ENCODE measurements at places on chromosomes 13 and 19.

- no peak for DNase-seq
These were observed 8.5 kb upstream of the SYT5 start for GRCh38 chr19:55188625-55189024.

DNA sequence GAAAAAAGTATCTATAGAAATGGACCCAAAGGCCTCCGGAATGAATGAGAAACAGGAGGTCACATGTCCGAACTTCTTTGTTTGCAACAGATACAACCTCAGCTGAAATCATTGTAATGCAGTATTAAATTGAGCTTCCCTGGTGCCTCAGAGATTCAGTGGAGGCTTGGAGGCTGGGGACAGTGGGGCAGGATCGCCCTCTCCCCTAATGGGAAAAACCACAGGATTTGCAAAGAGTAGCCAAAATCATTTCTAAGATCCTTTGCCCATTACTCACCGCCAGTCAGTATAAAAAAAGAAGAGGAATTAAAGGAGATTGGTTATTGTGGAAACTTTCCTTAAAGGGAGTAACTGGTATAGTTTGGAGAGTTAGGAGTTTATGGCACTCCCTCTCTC lies 30.4 kb upstream of the IRS2 start:
- no peak for DNase-seq

GRCh38 chr13:50812242-50812641 lies 31.2 kb downstream of the DLEU7 start:
- DNase-seq = no peak

DNA sequence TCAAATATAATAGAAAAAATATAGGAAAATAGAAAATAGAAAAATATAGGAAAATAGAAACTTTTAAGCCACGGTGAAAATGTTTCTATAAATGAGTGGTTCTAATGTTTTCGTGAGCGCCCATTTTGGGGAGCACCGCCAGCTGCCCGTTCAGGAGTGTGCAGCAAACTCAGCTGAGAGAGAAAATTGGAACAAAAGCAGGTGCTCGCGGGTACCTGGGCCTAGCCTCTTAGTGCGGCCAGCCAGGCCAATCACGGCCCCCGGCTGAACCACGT lies 204 bp upstream of the PDX1 start:
- DNase-seq = no peak

GRCh38 chr13:92315265-92315664 lies 911.3 kb upstream of the GPC6 start:
- DNase-seq = no peak

GRCh38 chr19:33376423-33376822 lies 2.9 kb downstream of the CEBPG start:
- DNase-seq = no peak

DNA sequence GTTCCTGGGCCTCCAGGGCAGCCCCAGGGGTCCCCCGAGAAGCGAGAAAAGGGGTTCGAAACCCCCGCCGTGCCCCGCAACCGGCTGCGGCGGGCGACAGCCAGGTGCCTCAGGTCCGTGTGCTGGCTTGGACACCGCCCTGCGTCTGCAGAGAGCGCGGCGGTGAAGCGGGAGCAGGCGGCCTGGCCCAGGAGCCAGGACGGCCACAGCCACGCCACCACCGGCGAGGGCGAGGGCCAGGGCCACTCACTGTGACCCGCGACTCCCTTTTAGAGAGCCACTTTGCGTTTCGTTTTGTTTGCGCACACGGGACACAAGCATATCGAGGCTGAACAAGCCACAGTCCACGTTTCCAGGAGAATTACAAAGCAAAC lies 110.4 kb downstream of the CRYL1 start:
- DNase-seq = no peak

DNA sequence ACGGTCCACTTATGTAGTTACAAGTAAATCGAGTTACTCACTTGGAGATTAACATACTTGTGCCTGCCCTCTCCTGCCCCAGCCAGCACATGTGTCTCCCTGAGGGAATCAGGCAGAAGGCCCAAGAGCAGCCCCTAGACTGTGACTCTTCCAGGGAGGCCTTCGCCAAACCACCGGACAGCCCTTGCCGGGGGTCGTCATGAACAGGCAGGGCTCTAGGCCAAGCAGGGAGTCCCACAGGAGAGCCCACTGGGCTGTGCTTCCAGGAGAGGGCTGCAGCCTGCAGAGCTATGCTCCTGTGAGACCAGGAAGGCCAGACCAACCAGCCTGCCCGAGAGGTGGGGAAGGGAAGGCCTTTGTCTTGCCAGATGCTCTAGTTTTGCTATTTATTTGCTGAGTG lies 283.3 kb downstream of the FOXO1 start:
- DNase-seq = no peak

DNA sequence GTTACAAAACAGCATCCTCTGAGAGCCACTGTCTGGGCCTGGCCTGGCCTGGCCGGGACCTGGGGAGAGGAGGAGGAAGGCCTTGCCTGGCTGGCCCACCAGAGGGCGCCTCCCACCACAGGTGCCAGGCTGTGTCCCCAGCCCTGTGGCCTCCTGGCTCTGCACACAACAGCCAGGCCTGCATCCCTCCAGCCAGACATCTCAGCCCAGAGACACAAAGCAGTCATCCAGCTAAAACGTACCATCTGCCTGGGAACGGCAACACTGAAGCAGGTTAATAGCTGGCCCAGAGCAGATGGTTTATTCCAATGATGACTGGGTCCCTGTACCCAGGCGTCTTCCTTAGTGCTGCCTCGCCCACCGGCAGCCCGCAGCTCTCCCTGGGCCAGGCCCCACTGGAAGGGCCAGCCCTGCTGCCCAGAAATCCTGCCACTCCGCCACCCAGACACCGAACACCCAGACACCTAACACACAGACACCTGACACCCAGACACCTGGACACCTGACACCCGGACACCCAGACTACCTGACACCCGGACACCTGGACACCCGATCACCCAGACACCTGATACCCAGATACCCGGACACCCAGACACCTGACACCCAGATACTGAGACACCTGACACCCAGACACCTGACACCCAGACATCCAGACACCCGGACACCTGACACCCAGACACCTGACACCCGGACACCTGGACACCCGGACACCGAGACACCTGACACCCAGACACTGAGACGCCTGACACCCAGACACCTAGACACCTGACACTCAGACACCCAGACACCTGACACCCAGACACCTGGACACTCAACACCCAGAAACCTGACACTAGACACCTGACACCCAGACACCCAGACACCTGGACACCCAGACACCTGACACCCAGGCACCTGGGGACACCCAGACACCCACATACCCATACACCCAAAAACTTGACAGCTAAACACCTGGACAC lies 20.1 kb downstream of the C19orf12 start:
- peak; percentile 73 for DNase-seq

DNA sequence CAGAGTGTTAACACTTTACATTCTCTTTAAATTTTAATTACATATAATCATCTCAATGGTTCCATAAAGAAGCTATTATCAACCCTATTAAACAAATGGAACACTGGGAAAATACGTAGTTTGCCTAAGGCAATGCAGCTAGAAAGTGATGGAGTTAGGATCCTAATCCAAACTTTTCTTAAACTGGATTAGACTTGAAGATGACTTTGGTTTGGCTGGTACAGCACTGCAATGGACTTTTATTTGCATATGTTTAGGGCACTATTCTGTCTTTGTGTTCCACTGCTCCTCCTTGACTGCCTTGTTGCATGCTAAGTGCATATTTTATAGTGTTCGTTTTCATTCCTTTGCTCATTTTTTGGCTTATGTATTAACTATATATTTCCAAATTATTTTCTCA lies 133.5 kb upstream of the UFM1 start:
- no peak for DNase-seq

GRCh38 chr19:31906111-31906871 lies 439.1 kb upstream of the ZNF507 start:
- DNase-seq = no peak

- no peak for DNase-seq
These were observed 14.3 kb upstream of the EIF3G start for GRCh38 chr19:10134040-10134439.

GRCh38 chr13:70183041-70183440 lies 74.8 kb upstream of the KLHL1 start:
- no peak for DNase-seq

DNA sequence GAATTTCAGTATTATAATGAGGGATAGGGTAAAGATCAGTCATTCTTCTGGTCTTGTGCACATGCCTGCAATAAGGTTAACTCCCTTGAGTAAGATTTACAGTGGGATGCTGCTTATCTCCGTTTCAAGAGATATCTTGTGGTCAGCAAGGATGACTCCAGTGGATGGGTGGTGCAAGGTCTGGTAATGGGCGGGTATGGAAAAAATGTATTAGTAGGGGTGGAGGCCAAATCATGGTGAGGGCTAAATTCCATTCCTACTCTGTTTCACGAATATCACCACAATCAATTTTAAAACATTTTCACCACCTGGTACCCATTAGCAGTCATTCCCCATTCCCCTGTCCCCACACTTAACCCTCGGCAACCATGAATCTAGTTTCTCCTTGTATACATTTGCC lies 40.6 kb downstream of the CCDC122 start:
- DNase-seq = no peak

DNA sequence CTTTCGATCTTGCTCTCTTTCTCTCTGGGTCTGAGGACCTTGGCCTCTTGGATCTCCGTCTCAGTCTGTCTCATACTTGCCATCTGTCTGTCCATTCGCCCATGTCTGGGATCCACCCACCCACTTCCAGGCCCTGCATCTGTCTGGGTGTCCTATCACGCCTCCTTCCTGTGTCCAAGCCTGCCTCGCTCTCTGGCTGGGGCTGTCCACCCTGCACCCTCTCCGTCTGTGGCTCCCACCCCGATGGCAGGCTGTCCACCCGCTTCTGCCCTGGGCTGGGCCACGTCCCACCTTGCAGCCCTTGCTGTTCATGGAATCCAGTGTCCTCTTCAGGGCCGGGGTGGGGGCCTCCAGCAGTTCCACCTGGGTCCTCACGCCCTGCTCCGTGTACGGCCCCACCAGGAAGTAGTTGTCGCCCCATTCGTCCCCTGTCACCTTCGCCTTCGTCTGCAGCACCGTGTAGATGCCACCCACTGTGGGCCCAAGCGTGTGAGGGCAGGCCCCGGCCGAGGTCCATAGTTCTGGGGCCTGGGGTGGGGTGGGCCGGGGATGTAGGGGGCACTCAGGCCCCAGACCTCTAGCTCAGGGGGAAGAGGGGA lies 2.0 kb downstream of the GYS1 start:
- DNase-seq = no peak

GRCh38 chr13:52903320-52903719 lies 54.9 kb upstream of the PCDH8 start:
- no peak for DNase-seq

DNA sequence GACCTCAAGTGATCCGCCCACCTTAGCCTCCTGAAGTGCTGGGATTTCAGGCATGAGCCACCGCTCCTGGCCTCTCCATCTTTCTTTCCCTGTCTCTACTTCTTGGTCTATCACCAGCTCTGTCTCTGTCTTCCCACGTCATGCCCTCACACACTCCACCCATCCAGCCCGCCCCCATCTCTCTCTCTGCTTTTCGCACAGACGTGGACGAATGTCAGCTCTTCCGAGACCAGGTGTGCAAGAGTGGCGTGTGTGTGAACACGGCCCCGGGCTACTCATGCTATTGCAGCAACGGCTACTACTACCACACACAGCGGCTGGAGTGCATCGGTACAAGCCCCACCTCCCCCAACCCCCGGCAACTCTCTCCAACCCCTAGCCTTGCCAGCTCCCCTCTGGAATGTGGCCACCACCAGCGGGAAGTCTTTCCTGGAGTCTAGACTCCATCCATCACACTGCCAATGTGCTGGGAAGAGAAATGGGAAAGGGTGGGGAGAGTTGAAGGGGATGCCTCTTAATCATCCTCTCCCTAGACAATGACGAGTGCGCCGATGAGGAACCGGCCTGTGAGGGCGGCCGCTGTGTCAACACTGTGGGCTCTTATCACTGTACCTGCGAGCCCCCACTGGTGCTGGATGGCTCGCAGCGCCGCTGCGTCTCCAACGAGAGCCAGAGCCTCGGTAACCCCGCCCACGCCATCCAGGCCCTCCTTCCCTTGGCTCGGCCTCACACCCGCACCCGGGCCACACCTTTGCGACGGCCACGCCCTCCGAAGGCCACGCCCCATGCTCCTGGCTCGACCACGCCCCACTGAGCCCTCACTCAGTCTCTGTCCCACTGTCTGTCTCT lies 22.5 kb downstream of the LTBP4 start:
- no peak for DNase-seq

DNA sequence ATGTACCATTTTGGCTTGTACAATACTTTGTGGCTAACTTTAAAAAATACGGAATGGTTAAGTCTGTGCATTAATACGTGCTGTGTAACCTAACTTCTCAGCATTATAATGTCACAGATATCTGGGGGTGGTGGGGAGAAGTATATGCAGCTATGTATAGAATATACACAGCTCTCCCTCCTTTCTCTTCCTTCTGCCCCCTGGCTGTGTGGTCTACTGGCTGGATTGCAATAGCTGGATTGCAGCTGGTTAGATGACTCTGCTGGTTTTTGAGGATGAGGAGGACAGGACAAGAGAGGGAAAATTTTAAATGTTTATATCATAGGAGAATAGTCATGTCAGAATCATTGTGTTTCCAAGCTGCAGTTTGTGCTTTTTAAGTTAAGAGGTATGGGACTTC lies 9.7 kb downstream of the RNASEH2B start:
- no peak for DNase-seq

DNA sequence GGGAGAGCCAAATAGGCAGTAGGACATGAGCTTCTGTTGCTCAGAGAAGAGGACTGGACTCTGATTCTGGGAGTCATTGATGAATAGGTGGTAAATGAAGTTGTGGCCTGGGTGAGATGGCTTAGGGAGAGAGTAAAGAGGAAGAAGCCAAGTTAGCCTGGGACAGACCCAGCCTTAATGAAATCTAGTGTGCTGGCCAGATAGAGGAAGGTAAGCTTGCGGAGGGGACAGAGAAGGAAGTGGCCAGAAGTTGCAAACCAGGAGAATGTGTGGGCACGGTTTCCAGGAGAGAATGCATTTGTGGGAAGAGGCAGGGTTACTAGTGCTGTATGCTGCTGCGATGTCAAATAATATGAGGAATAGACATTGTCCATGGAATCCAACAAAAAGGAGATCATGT lies 83.3 kb upstream of the OLFM4 start:
- DNase-seq = no peak

DNA sequence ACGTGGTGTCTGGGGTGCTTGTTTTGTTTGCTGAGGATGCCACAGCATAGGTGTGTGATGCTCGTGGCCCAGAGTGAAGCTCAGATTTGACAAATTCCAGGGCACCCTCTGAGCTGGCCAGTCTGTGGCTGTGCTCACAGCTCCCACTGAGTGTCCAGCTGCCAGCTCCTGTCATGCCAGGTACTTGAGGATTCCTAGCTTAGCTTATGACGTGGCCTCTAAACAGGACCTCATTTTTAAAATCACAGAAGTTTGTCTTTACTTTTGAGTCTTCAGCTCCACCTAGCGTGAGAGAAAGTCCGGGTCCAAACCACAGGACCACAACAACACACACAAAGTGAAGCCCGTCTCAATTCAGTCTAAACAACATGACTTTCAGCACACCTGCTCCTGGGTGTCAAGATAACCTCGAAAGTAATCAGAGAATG lies 117.3 kb downstream of the RAB20 start:
- no peak for DNase-seq

DNA sequence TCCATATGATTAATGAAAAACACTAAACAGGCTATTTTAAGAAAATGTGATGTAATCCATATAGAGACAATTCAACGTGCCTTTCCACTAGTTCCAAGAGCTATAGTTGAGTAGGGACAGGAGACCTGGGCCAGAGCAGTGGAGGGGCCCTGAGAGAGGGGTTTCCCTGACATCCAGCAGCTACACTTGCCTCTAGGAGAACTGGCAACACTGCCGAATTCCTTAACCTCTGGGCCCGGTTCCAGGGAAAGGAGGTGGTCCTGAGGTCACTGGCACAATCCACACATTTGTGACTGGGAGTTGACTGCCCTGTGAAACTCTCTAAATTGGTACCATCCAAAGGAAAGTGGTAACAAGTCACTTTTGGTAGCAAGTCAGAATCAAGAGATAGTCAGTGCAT lies 264.4 kb downstream of the DCLK1 start:
- DNase-seq = no peak

All from stimulated activated CD4-positive, alpha-beta T cell treated with anti-CD3 and anti-CD28 coated beads, Interleukin-4, amount 100 ng/mL, for 4 hours (primary cell).